ENCODE measurements at places on chromosomes 3 and 15.

DNA sequence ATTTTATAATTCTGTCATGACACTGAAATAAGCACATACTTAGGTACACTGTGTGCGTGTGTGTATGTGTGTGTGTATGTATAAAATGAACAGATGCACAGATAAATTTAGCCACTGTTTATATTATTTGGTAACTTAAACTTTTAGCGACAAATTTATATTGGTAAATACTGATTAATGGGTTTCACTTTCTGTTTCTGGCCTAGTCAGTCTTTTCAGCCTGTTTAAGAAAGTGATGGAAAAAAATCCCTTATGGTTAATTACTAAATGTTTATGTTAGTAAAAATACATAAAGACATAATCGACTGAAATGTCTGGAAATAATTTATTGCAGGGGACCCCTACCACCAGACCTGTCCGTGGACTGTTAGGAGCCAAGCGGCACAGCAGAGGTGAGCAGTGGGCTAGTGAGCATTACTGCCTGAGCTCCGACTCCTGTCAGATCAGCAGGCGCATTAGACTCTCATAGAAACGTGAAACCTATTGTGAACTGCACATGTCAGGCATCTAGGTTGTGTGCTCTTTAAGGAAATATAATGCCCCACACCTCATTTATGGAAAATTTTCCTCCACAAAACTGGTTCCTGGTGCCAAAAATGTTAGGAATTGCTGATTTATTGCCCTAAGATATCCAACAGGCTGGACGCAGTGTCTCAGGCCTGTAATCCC is 717.4 kb downstream of the SI start:
- DNase-seq: no peak

DNA sequence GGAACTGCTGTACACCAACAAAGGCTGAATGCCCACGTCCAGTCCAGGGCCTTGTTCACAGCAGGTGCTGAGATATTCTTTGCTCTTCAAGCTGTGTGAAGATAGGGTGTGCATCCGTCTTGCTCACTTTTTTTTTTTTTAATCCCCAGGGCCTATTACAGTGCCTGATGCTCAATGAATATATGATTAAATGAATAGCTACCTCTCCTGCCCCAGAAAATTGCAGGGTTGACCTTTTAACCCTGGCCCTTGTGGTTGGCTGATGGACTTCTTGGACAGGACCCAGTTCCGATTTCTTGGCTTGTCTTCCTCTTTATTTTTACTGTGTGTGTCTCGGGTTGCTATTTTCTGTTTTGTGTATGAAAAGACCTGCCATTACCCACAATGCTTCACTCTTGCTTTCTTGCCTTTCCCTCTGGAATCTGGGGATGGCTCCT is 2.9 kb upstream of the FYTTD1 start:
- DNase-seq: no peak

GRCh38 chr15:92336419-92336987 is 57.2 kb upstream of the ST8SIA2 start:
- DNase-seq: no peak

DNA sequence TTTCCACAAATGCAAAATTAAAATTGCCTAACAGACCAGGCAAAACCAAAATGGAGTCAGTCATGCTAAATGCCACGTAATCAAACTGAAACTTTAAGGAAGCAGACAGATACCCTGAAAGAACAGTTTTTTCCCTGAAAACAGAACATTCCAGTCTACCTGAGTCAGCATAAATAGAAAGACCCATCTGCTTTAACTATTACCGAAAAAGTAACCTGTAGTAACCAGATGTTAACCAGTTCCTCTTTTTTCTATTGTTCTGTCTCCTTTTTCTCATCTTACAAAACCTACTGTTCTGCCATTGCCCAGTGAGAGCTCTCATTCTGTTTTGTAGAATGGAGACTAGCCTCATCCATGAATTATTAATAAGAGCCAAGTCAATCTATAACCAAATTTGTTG is 286.0 kb downstream of the CACNA2D3 start:
- DNase-seq: no peak

GRCh38 chr15:48447058-48447457 is 115.8 kb downstream of the DUT start:
- DNase-seq: no peak

GRCh38 chr15:81256916-81257315 is 60.2 kb downstream of the IL16 start:
- DNase-seq: no peak

DNA sequence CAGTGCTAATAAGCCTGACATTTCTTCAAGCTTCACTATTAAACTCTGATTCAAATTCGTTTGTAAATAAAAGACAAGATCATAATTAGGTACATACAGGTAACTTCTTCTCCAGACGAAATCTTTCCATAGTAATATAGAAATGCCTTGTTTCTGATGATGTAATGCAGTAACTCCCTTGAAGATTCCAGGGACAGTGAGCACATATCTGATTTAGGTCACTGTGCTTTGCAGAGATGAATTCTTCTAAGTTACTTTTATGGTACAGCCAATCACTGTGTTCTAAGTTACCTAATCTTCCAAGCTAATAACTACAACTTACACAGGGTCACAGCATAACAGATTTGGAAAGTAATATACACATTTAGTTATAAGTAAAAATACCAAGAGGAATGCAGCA is 27.6 kb downstream of the SLC4A7 start:
- DNase-seq: no peak

- DNase-seq: no peak
Measured at GRCh38 chr3:124552224-124552623, 178.0 kb upstream of the UMPS start.

DNA sequence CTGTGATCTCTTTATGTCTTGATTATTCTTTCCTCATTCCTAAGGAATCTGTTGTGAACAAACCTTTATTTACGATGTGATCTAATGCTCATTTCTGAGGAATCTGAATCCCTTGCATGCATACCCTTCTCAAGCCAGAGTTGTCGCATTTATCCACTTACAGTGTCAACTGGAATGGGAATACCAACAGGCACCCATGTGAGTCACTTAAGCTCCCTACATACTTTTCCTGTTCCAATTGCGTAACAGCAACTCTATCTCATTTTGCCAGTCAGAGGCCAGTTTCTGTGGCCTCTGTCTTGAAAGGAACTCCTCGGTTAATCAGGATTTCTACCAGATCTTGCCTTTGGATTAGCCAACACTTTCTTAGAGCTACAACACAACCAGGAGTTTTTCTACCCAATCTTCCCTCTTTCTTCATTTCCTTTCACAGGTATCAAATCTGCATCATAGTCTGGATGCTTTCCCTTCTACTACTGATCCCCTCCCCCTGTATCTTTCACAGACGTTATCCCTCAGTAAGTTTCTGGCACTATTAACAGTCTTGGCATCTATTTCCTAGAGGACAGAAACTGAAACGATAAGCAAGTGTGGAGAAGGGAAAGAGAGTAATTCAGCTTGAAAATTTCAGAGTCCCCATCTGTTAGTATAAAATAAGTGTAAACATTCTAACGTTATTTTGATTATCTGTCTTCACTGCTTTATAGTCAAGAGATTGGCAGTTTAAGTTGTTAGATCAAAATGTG is 66.8 kb upstream of the BCHE start:
- DNase-seq: no peak

DNA sequence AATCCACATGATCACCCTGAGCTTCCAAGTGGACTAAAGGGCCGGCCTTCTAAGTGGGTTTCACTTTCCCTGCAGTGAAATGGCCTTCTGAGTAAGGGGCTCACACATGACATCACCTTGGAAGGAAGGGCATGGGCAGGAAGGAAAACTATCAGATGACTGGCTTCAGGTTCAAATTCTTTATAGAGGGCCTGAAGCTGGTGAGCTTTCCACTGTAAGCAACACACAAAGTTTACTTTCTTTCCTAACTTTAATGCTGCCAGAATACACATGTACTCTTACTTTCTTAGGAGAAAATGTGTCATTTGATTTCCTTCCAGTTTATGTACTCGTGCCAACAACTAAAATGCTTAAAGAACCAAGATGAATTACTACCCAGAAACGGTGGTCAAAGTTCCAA is 475.6 kb downstream of the FOXP1 start:
- DNase-seq: no peak

DNA sequence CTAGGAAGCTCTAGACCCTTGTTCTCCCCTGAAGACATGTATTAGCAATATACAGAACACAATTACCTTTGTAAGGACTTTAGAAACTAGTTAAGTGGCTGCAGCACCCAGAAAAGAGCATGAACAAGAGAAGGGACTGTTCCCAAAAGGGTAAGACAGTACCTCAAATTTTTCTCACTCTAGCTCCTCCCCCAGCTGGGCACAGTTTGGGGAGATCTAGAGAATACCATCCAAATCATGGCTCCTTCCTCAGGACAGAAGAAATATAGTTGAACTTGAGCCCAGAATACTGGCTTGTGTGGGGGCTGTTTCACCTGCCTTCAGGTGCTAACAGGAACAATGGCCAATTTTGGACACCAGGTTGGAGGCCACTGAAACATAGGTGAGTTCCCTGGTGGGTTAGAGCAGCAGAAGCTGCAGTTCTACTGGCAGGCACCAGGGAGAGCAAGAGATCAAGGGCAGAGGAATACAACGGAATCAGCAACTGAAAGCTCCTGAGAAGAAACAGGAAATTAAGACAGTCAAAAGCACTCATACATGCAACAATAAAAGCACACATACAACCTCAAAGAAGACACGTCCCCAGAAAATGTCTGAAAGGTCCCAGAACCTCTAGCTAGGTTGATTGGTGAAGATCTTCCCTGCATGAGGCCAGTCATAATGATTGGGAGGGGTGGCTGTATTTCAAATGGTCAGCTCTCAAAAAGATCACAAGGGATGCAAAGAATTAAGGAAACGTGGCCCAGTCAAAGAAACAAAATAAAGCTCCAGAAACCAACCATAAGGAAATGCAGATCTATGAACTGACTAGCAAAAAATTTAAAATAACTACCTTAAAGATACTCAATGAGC is 104.9 kb upstream of the ASB14 start:
- DNase-seq: no peak

GRCh38 chr15:50333229-50333628 is 21.8 kb downstream of the GABPB1 start:
- no peak for DNase-seq

GRCh38 chr3:127389913-127390312 is 102.1 kb upstream of the PRR20G start:
- DNase-seq: no peak

- no peak for DNase-seq
Measured at GRCh38 chr3:9745521-9745920, 4.2 kb upstream of the OGG1 start.

GRCh38 chr15:51335538-51336410 is 2.6 kb downstream of the CYP19A1 start:
- no peak for DNase-seq

- DNase-seq: no peak
Measured at GRCh38 chr3:156291272-156292123, 171.1 kb downstream of the KCNAB1 start.

DNA sequence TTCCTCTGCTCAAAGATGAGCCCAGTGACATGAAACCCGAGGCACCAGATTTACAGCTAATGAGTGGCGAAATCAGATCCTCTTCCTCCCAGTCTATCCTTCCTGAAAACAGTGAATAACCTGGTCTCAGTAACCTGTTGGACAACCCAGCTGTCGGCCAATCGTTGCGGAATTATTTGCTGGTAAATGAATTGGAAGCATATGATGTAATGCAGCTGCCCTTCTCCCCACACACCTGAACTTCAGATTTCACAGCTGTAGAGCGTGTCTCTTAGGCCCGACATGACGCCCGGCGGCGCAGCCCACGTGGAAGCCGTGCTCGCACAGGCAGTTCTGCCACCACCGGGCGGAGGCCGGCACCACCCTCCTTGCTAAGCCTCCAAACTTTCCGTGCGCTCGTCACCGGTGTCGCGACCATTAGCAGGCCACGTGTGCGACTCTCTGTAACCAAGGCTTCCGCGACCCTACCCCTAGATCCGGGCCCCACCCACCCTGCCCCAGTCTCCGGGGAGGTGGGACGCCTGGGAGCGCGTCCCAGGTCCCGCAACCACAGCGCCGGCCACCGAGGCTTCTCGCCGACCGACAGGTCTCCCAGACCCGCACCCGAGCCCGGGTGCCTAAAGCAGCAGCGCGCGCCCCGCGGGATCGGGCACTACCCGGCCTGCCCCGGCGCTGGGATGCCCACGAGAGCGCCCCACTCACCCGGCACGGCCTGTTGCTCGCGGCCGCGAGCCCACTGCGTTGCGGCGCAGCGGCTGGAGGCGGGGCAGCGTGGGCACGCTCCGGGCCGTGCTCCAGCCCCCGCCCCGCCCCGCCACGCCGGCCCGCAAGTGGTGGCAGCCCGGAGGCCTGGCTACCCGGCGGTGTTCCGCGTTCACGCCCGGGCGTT is at the start of gene RIOX2:
TSS of gene RIOX2 (minus strand) at position 753 of the 889 bp plus-strand sequence. CDS start 4,838 bp downstream, outside the sequence.
- DNase-seq: peak; percentile 14

- no peak for DNase-seq
Measured at GRCh38 chr3:54772746-54773145, 155.1 kb downstream of the LRTM1 start.

- no peak for DNase-seq
Measured at GRCh38 chr3:185968168-185968567, 30.4 kb upstream of the TRA2B start.

DNA sequence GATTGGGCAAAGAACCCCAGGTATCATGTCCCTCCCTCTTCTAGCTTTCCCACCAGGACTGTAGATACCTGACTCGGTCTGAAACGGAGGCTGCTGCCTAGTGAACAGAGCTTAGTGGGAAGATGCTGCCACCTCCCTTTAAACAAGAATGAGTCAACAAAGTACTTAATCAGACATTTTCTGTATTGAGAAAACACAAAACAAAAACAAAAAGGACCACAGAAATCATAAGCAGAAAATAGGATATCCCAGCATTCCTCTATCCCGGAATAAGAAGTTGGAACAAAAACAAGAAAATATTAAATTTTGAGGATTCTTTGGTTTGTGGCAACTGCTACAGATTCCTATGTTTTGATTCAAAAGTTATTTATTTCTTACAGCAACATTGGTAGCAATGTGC is 51.7 kb upstream of the COL8A1 start:
- DNase-seq: no peak

DNA sequence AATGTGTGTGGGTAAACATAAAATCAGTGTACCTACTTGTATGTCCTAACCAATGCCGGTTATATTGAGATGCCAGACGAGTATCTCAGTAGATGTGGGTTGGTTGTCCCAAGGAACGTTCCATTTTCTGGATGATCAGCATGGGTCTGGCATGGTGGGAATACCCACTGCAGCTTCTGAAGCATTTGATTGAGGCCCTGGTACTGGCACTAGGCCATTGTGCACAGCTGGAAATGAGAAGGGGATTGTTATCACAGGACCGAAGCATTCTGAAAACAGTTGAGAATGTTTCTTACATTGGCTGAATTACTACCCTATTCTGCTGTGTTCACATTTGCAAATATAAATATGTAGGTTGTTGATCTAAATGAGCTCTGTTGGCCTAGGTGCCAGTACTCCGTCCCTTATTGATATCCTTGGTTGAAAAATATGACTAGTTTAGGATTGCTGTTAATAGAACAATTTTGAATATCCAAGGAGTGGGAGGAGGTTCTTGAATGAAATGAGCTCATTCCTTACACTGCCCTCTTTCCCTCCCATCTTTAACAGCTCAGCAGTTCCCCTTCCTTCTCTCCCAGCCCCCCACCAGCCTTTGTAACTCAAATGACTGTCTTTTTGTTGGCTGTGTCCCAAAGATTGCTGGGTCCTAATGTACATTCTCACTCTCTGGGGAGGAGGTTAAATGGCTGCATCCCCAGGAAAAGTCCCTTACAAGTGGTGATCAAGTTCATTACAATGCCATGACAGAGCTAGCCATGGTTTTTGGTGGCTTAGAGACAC is 293.3 kb upstream of the TPM1 start:
- DNase-seq: no peak

All from esophagus squamous epithelium (tissue), 5 donors.